ENCODE measurements at places on chromosomes 4 and X. TPM values are rescaled to one million over a fixed set of nuclear protein-coding genes. Genes with fewer than 3 reads are reported as not detected.

ARHGEF6 gene
- 4.2 TPM for total RNA-seq

F8A1 gene
- total RNA-seq, result 18.8 TPM

UGT2B28 gene
- total RNA-seq, result not detected

TLL1 gene
- total RNA-seq, result 0.31 TPM

ACE2 gene
- 0.24 TPM for total RNA-seq

GC gene
- not detected for total RNA-seq

LRRC66 gene
- total RNA-seq, result 0.34 TPM

ASMT gene
- not detected for total RNA-seq

OTOP1 gene
- total RNA-seq, result not detected

PNCK gene
- 0.25 TPM for total RNA-seq

STEEP1 gene
- 19.6 TPM for total RNA-seq

PLAC8 gene
- total RNA-seq, result not detected

MTTP gene
- not detected for total RNA-seq

NALF2 gene
- not detected for total RNA-seq

GASK1B gene
- total RNA-seq, result 130 TPM

EXOC1L gene
- not detected for total RNA-seq
